ENCODE measurements at places on chromosomes 1 and 21.
A peak's percentile ranks its signal among the peaks of the same experiment; 100 is the strongest.

DNA sequence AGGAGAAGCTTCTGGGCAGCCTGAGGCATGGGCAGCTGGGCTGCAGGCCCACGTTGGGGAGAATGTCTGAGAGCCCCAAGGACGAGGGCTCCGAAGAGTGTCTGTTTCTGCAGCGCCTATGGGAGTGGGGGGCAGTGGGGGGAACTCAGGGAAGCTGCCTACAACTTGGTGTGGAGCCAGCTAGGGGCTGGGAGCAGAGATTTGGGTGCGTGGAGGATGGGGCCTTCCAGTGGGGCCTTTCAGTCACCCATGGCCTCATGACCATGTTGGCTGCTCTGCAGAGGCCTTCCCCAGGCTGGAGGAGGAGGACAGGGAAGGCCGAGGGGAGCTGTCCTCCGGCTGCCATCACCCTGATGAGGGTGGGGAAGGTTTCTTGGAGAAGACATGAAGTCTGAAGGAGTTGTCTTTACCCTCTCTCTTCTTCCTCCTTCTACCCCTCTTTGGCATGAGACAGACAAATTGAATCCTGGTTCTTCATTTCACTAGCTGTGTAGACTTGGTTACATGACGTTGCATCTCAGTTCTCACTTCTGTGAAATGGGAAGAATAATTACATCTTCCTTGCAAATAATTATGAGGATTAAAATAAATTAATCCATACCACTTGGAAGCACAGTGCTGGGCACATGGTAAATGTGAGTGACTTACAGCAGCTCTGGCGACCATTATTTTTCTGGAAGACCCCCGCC, 8.3 kb downstream of the PPFIA4 start:
- DNase-seq = no peak

- DNase-seq = no peak
Measured at GRCh38 chr1:222653178-222653827, 35.4 kb downstream of the MIA3 start.

GRCh38 chr1:29643281-29643680, 407.0 kb downstream of the PTPRU start:
- no peak for DNase-seq

DNA sequence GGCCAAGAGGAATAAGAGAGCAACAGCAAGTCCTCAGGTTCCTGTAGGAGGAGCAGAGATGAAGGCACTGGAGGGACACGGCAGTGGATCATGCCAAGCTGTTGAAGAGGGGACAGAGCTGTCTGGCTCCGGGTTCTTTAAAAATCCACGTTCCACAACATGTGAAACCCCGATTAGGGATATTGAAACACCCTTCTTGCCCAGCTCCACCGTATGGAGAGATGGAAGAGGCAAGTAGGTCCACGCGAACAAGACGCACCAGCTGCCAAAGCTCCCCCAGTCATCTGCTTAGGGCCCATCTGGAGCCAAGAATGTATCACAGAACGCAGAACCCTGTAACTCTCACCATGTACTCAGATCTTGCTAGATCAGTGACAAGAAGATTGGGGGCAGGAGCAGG, 3.9 kb downstream of the C1orf198 start:
- DNase-seq = no peak

DNA sequence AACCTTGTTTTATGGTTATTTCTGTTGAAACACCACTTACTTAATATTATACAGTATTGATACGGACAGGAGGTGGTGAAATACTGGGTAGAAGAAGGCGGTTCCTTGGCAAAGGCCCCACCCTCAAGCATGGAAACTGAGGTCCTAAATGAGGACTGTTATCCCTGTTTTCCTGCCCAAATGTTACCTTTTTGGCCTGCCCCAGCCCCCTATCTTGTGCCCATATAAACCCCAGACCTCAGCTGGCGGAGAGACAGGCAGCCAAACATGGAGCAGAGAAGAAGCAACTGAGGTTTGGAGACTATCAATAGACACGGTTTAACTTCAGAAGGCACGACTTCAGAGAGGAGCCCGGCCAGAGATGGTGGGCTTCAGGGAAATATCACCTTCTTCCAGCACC, 640.1 kb downstream of the PTPRU start:
- DNase-seq = no peak

DNA sequence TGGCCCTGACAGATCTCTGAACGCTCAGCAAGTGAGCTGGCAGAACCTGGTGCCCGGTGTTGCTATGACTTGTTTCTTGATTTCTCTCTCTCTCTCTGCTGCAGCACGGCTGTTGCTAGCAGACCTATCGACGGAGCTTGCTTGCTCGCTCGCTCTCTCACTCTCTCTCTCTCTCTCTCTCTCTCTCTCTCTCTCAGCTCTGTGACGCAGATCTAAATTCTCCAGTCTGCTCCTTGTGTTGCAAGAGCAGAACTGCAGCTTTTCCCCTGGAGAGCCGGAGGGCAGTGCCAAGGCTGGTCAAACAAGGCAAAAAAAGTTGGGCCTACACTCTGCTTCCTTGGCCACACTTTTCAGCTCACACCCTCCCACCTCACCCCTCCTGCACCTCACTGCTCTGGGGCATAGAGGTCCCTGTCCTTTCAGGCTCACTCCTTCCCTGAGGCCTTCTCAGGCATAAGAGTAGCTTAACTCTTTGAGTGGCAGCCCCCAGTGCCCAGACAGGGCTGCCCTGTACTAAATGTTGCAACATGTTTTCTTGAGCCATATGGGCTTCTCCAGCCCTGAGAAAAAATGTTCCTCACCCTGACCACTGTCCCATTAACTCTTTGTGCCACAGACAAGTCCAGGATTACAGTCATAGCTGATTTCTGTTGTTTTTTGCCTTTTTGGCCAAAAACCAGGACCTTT, 72.2 kb downstream of the CD46 start:
- peak; percentile 98 for DNase-seq

DNA sequence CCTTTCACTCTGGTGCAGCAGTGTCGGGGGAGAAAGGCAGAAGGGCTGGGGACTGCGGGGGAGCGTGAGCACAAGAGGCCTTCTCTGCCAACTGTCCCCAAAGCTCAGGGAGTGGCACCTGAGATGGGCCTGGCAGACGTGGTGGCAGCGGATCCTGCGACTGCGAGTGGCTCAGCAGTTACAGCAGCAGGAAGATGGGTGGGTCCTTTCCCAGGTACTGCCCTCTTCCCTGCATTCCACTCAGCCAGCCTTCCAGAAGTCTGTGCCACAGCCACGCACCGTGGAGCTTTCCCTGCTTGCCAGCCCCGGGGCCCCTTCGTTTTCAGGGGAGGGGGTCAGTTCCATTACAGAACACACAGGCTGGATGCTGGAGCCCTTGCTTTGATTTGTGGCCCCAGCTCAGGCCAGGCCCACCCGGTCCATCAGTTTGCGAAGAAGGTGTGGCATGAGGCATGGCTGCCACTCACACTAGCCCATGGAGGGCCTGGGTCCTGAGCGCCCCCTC, 17.2 kb downstream of the MTHFR start:
- DNase-seq = no peak

Data from fibroblast of the aortic adventitia (primary cell).